Vagina (tissue), 2 donors: ENCODE measurements at places on chromosomes 12 and 14.

DNA sequence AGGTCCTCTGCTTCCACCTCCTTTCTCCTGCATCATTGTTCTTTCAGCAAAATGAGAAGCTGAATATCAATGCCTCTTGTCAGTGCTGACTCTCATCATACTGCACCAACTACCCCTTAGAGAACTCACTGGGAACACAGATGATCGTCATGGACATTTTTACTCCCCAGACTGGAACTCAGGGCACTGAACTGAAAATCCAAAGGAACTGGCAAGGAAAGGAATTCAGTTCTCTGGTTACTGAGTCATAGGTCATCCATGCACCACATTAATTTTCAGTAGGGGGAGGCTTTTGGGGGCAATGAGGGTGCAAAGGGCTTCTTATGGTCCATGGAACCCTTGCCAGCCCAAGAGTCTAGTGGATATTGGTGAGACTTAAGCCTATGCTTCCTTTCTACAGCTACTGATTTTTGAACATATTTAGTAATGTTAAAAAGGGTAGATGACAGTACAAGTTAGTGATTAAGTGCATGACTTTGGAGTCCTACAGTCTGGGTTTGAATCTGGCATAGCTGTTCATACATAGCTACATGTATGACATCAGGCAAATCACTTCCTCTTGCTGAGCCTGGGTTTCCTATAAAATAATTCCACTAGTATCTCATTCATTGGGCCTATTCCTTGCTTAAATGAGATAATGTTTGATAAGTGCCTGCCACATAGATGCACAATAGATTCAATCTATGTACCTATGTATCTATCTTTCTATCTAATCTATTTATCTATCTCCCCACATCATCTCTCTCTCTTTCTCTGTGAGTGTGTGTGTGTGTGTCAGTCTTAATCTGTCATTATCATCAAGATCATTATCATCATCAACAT is 29.2 kb downstream of the BBS10 start:
- DNase-seq, result no peak

GRCh38 chr14:37171678-37172023 is 755 bp downstream of the SLC25A21 start:
- DNase-seq, result no peak

GRCh38 chr14:64646103-64646502 is 58.1 kb upstream of the PLEKHG3 start:
- no peak for DNase-seq

DNA sequence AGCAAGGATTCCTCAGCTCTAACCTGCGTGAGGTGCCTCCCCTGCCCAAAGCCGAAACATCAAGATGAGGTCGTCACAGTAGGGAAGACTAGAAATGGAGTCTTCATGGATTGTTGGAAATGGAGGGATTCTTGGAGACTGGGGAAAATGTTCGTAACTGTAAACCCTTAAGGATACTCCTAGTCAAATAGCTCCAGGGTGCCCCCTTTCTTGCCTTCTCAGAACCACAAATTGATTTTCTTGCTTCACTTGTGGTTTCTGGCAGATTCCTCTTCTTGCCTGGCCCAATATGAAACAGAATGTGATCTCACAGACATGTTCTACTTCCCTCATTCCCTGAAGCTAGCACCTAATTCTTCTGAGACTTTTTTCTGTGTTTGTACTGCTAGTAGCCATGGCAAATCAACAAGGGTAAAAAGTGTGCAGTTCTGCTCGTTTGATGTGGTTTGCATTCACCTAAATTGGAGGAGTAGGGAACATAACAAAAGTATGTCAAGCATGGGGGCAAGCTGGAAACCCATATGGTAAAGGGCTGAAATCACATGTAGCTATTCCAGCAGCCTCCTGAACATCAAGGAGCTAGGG is 332.0 kb downstream of the PAWR start:
- DNase-seq, result no peak

DNA sequence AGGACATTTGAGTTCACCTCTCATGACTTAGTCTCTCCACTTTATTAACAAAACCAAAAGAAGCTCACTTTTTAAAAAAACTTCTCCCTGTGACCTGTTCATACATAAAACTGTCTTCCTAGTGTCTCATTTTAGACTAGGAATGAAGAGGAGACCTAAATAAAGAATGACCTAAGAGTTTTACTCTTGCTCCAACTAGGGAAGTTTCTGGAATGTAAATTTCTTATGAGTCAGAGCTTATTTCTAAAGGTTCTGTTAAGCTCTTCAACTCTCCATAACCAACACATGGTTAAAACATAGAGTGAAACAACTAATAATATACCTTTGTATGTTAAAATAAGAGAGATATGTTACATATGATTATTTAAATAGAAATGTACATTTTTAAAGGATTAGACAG is 369.8 kb downstream of the EMP1 start:
- DNase-seq, result no peak

GRCh38 chr12:50529345-50529744 is 24.6 kb downstream of the DIP2B start:
- no peak for DNase-seq

- no peak for DNase-seq
These were observed 422.6 kb downstream of the DPF3 start for GRCh38 chr14:72471346-72471745.

DNA sequence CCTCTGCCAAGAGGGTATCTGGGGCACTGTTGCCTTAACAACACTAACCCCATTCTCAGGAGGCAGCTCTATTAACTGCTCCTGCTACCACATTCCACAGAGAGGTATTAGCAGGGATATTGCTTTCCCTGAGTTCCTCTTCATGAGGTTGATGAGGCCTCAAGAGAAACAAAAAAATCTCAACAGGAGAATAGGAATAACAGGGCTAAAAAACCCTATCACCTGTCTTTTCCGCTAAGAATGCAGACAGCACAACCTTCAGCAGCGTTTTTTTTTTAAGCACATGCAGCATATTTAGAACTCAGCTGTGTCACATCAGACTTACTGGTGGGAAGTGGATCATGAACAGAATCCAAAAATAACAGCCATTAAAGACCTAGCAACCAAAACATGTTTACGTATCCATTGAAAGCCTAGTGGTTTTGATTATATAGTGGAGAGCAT is 29.2 kb downstream of the ATF7 start:
- no peak for DNase-seq

DNA sequence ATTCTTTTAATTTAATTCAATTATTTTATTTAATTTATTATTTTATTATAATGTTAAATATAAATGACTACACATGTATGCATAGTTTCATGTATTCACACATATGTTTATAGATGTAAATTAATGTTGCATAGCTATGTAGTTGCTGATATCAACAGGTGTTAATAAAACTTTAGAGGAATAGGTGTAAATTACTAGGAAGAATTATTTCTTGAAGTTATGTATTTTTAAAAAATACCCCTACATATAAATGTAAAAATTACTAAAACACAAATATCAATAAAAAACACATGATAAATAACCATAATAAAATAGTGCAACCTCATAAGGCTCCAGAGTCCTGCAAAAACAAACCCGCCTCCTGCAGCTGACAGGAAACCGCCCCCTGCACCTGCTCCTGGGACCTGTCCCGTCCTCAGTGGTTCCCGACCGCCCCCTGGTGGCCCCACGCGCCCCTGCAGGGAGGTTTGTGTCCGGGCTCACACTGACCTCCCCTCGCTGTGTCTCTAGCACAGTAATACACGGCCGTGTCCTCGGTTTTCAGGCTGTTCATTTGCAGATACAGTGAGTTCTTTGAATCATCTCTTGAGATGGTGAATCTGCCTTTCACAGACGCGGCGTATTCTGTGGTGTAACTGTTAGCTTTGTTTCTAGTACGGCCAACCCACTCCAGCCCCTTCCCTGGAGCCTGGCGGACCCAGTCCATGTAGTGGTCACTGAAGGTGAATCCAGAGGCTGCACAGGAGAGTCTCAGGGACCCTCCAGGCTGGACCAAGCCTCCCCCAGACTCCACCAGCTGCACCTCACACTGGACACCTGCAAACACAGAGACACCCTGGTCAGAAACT is 1264.0 kb downstream of the TMEM121 start:
- DNase-seq, result no peak

DNA sequence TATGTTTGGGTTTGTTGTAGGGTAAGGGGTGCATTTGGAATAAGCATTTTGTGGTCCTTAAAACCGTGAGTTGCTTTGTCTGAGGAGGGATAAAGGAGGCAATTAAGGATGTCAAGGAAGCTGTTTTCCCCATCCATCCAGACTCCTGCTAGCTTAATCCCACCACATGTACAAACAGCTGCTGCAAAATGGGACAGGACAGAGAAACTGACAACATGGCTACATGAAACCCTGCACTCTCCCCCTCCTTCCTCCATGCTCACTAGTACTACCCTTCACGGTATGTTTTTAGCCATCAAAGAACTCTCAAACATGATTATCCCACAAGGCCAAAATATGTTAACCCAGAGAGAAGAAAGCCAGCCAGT is 20.6 kb downstream of the ST8SIA1 start:
- no peak for DNase-seq

DNA sequence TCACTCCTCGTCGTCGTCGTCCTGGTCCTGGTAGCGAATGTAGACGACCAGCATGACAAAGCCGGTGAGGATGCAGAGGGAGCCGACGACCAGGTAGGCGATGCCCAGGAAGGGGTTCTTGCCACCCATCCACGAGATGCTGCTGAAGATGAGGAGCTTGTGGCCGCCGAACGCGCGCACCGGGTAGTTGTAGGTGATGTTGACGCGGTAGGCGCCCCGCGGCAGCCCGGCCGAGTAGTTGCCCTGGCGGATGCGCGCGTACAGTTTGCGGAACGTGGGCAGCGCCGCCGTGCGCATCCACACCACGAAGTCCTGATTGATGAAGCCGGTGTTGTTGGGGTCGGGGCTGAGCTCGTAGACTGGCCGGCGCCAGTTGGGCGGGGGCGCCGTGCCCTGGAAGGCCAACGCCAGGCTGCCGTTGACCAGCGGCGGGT is 1.0 kb downstream of the TMEM30B start:
- peak; percentile 81 for DNase-seq

GRCh38 chr14:66133666-66134065 is 352.5 kb upstream of the CCDC196 start:
- no peak for DNase-seq

DNA sequence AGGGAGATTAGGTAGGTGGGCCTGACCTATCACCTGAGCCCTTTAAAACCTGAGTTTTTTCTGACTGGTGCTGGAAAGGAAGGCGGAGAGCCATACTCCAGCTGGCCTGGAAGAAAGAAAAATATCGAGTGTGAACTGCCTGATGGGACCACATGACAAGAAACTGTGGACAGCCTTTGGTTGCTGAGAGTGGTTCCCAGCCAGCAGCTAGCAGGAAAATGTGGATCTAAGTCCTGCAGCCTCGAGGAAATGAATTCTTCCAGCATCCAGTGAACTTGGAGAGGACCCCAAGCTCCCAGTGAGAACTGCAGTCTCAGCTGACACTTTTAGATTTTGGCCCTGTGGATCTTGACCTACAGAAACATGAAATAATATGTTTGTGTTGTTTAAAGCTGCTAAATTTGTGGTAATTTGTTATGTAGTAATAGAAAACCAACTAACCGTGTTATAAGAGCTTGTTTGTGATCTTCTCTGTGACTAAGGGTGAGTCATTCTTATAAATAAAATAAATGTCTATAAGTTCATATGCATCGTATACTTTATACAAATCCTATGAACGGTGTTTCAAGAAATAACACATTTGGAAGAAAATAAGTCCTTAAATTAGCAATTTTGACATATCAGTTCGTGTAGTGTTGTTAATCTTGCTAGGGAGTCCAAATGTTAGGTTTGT is 359.6 kb downstream of the BMP4 start:
- no peak for DNase-seq
